ENCODE measurements at places on chromosomes 7 and 10.
A peak's percentile ranks its signal among the peaks of the same experiment; 100 is the strongest.

DNA sequence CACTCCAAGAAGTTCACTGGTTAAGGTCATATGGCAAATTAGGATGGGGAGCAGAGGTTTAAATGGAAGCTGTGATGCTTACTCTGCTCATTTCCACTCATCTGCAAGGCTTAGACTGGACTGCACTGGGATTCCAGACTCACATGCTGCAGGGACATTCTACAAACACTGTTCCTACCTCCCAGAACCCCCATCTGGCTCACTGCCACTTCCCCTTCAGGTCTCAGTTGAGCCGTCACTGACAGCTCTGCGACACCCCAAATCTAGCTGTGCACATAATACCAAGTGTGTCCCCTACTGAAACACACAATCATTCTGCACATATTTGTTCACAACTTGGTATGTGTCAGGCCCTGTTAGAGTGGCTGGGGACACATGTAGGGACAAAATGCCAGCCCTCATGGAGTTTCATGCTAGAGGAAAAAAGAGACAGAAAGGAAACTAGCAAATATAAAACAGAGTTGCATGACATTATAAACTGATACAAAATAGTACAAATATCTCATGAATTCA, 5.4 kb downstream of the PRKCQ start:
- DNase-seq = no peak

DNA sequence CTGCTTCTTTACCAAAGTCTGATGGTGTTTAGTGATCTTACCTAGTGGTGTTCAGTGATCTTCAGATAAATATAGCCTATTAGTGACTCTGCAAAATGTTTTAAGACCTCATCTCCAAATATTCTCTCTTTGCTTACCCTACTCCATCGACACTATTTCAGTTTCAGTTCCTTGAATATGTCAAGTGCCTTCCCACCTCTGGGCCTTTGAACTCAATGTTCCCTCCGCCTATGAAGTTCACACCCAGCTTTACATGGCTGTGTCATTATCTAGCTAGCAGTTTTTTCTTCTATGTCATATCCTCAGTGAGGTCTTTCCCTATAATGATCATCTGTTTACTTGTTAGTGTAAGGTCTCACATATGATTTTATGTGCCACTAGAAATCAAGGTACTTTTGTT, 322.6 kb downstream of the DGKB start:
- DNase-seq = no peak

- no peak for DNase-seq
These were observed 370.1 kb downstream of the RPS24 start for GRCh38 chr10:78403781-78404180.

- DNase-seq = no peak
These were observed 167.0 kb downstream of the GATA3 start for GRCh38 chr10:8221451-8221850.

- DNase-seq = no peak
These were observed 29.6 kb upstream of the ICA1 start for GRCh38 chr7:8291397-8292141.

DNA sequence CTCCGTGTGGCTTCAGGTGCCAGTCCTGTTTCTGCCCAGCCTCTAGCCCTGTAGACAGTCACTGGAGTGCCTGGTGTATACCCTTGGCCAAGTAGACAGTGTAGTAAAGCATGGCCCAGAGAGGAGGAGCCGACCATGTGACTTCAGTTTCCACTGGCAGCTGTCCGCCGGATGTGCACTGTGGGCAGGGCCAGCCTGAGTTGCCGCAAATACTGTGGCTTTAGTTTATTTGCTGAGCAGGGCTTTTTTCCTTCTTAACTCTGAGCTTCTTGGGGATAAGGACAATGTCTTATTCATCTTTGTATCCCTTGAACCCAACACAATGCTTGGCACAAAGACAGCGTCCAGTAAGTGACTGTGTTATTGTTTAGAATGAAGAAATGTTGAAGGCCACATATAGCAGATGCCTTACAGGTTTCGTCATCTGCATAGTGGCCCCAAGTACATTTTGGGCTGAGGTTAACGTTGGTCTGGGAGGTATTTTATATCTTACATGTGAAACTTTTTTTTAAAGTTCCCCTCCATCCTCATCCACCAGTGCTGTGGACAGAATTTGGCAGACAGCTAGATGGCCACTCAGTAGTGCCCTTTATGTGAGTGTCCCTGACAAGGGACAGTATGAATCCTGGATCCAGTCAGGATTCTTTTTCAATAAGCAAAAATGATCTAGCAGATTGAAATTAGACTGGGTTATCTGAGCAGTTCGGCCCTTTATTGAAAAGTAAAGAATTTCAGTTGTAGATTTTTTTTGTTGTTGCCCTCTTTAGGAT, 40.6 kb downstream of the CYP17A1 start:
- peak; percentile 36 for DNase-seq

- no peak for DNase-seq
These were observed 9.8 kb upstream of the AGK start for GRCh38 chr7:141541375-141541774.

GRCh38 chr7:632831-633210, 93.7 kb upstream of the DNAAF5 start:
- no peak for DNase-seq

DNA sequence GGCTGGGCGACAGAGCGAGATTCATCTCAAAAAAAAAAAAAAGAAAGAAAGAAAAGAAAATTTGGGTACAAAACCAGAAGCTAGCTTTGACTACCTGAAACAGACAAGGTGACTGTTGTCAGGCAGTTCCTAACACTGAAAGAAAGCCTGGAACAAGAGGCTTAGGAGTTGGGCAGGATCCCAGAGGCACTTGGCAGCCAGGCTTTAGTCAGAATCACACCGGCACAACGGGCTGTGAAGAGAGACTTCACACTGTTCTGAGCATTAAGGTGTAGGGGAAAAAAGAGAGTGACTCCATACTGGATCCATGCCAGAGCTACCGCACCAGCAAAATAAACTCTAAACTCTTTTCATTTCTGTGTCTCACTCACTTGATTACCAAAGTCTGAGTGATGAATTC, 130.8 kb downstream of the ZNF467 start:
- DNase-seq = no peak

DNA sequence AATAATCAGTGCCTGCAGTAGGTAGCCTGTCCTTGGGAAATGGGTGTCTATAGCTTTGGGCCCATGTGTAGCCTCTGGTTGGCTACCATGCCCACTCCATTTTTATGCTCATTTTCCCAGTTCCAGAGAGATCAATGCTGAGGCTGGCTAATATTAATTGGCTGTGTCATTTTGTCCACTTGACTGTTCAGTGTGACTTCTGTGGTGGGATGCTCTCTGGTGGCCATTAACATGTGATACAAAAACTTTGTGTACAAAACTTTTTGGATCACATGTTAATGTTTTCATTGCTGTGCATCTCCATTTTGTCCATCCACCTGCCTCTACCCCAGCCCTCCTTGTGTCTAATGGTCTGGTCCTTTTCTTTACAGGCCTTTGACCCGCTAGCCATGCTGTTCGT, 22.7 kb downstream of the VIM start:
- DNase-seq = no peak

GRCh38 chr7:29523728-29524127, 39.9 kb upstream of the PRR15 start:
- no peak for DNase-seq

DNA sequence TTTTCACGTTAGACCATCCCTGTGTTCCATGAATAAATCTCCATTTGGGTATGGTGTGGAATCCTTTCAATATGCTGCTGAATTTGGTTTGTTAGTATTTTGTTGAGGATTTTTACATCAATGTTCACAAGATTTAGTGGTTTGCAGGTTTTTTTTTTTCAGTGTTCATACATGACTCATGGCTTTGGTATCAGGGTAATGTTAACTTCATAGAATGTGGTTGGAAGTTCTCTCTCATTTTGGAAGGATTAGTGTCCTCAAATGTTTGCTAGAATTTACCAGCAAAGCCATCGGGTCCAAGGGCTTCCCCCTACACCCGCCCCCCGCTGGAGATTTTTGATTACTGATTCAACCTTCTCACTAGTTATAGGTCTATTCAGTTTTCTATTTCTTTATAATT, 398.0 kb downstream of the NXPH1 start:
- no peak for DNase-seq

DNA sequence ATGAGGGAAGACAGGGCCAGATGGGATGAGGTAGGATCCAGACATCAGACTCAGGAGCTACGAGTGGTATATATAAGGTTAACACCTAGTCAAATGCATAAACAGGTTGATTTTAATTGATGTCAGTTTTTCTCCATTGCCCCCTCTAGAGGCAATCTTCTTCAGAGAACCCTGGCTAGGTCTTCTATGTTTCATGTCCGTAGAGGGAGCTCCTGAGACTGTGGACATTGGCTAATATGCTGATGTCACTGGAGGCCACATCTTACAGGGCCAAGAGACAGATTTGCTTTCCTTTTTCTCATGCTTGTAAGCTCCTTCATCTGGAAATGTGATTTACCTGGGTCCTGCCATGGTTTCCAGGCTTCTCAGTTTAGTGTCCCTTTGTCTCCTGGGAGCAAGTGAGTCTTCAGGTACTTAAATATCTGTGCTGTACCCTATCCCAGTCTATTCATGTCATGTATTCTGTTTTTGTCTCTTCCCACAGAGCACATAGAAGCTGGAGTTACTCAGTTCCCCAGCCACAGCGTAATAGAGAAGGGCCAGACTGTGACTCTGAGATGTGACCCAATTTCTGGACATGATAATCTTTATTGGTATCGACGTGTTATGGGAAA, 161.6 kb upstream of the PRSS1 start:
- peak; percentile 45 for DNase-seq

- DNase-seq = no peak
These were observed 1.5 kb downstream of the METTL27 start for GRCh38 chr7:73840715-73841379.

DNA sequence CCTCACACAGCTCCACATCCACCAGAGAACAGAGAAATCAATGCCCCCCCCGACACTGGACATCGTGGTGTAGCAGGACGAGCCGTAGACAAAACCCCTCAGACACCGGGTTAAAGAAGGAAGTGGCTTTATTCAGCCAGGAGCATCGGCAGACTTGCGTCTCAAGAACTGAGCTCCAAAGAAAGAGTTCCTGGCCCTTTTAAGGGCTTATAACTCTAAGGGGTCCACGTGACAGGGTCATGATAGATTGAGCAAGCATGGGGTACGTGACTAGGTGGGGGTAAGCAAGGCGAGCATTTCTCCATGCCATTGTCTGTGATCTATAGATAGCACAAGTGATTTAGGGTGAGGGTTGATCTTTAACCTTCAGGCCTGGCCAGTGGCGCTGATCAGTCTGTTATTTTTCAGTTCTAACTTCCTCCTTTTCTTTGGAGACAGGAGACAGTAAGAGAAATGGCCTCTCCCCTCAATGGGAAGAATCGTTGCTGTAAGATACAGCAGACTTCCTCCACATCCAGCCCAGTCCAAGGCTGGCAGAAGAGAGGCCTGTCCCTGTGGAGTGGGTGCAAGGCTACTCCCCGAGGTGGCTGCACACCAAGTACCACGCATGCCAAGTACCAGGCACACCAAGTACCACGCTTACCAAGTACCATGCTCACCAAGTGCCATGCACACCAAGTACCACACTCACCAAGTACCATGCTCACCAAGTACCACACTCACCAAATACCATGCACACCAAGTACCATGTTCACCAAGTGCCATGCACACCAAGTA, 19.5 kb upstream of the PPP2R2D start:
- DNase-seq = no peak

GRCh38 chr10:91149550-91149949, 70.9 kb upstream of the PCGF5 start:
- DNase-seq = no peak

- no peak for DNase-seq
These were observed 160.8 kb downstream of the PKD1L1 start for GRCh38 chr7:47787249-47788069.

GRCh38 chr7:44431091-44431608, 59.3 kb downstream of the NUDCD3 start:
- DNase-seq = no peak

GRCh38 chr7:15546272-15546792, 15.5 kb downstream of the AGMO start:
- DNase-seq = no peak

GRCh38 chr7:65927489-65928448, 54.2 kb downstream of the GUSB start:
- DNase-seq = no peak

GRCh38 chr10:133235932-133236331, 1.7 kb upstream of the VENTX start:
- no peak for DNase-seq

DNA sequence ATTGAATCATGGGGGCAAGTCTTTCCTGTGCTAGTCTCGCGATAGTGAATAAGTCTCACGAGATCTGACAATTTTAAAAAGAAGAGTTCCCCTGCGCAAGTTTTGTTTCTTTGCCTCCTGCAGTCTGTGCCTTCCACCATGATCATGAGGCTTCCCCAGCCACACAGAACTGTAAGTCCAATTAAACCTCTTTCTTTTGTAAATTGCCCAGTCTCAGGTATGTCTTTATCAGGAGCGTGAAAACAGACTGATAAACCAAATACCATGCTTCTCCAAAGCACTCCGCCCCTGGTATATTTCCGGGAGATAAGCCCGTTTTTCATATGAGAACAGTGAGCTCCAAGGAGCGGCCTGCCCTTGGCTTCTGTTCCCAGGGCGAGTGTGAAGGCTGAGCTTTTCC, 118.9 kb downstream of the EVX1 start:
- no peak for DNase-seq

DNA sequence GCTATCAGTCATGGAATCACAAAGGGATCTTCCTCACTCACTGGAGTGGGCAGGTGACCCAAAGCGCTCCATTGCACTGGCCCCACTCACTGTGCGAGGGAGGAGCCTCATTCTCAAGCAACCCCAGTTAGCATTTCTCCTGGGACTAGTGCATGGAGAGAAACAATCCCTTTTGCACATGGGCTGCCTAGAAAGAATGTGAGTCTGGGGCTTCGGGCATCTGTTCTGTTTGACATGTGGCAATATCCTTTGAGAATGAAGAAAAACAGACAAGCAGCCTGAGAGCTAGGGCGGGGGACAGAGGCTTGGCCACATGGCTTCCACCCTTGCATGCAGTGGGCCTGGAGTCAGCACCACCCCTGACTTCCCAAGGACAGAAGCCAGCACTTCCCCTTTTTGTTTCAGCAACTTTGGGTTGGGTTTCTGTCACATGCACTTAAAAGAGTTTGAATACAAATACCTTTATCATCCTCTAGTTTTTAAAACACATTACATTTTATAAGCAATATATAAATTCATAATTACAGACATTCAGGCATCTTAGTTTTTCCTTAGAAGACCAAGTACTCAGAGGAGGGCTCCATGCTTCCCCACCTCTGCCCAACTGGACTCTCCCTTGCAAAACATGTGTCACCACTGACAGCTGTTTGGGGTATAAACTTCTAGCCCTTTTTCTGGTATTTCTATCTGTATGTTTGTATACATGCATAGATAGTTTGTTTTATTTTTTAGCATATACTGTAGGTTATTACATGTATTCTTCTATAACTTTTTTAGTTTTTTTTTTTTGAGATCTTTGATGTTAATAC, 73.8 kb downstream of the RBM20 start:
- DNase-seq = no peak

- no peak for DNase-seq
These were observed 991 bp upstream of the DLD start for GRCh38 chr7:107889992-107890391.

- DNase-seq = no peak
These were observed 174.8 kb upstream of the PRPS1L1 start for GRCh38 chr7:18202315-18203045.

All from CD4-positive, alpha-beta T cell treated with Interleukin-2 at 100 ng/mL for 4 hours (primary cell).